AG08395 (cell line): ENCODE measurements at places on chromosomes 4 and X.

DNA sequence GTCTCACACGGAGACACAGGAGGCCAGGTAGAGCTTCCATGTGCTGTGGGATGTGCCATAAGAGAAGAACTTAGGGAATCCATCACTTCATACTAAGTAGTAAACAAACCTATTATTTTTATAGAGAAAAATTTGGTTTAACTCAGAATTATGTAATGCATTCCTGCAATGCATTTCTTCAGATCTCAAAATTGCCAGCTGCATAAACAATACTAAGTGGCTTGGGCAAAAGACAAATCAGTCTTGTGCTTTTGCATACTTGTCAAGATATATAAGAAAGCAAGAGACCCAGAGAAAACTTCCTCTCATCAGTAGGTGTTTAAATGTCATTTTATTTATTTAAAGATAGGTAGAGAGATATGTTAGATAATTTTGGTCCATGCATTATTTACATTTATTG lies 382.1 kb upstream of the CTSO start:
- no peak for DNase-seq

DNA sequence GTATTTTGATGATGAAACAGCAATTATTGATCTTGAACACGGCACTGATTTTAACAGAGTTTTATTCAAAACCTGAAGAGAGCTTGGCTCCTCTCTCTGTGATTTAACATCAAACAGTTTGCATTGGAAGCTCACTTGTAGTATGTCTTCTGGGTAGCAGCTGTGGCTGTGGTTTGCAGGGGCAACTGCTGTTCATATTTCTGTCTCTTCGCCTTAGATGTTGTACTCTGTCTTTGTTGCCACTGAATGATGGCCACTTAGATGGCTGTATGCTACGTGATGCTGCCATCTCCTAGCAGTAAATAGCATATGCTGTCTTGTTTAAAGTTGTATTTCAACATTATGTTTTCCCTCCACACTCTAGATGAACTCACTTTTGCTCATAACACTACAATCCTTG lies 1743.0 kb upstream of the TENM3 start:
- no peak for DNase-seq

- DNase-seq, result no peak
Observed at GRCh38 chrX:36575670-36576069, 432.5 kb upstream of the FAM47C start.

- DNase-seq, result no peak
Observed at GRCh38 chrX:23692166-23692565, 24.9 kb downstream of the PRDX4 start.

DNA sequence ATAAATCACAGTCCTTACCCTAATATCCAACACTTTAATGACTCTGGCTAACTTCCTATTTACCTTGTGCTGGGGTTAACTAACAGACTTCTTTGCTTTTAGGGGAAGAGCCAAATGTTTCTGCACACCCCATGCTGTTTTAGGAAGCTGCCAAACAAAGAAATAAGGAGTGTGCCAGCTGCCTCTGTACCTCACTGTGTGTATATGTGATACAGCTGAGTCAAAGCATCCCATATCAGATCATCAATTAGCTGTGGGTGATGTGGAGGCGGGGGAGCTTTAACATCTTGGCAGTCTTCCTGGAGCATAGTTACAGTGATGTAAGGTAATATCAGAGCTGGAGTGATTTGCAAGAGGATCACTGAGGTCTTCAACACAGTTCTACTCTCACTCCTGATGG lies 95.4 kb downstream of the COL25A1 start:
- no peak for DNase-seq

GRCh38 chr4:7147661-7148310 lies 44.6 kb upstream of the SORCS2 start:
- DNase-seq, result no peak

DNA sequence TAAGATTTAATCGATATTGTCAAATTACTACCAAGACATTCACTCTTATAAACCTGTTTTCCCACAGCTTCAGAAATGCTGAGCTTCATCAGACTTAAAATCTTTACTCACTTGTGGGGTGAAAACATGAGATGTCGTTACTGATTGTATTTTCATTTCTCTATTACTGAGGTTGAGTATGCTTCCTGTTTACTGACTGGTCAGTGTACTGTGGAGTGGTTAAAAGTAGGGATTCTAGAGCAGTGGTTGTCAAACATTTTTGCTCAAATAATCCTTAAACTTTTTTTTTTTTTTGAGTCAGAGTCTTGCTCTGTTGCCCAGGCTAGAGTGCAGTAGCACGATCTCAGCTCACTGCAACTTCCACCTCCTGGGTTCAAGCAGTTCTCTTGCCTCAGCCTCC lies 50.3 kb downstream of the NSUN7 start:
- DNase-seq, result no peak

DNA sequence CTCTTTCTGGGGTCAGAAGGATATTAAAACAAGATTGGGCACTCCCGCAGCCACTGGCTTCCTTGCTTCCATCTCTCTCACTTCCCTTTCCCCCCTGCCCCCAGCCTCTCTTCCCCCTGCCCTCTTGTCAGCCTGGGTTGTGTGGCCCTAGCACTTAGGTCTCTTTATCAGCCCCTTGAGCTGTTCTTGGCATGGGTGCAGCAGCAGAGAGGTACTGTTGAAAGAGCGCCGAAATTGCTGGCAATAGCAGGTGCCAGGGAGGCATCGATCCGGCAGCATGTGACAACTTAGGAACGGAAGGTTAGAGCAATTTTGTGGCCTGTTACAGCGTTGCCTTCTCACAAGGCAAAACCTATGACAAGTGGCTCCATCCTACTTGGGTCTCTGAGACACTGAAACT lies 333.1 kb upstream of the IGFBP7 start:
- no peak for DNase-seq

DNA sequence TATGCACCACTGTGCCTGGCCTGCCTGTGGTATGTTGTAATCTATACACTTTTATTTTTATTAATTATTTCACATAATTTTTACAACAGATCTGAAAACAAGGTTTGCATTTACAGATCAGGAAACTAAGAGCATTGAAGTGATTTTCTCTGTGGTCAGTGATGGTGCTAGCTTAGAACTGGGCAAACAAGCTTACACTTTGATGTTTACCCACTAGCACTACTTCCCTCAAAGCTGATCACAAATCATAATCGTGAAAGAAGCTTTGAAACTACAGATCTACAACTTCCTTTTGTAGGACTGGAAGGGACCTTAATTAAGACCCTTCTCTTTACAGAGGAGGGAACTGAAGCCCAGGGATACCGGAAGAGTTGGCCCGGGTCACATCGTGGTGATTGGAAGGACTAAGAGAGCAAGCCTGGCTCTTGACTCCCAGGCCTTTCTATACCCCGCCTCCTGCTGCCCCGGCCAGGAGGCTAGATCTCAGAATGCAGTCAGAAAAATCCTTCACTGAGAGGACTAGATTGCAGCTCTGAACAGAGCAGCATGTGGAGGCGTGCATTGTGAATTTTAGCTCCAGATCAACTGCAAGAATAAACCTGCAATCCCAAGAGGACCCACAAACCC lies 93.7 kb upstream of the ZNF827 start:
- no peak for DNase-seq

DNA sequence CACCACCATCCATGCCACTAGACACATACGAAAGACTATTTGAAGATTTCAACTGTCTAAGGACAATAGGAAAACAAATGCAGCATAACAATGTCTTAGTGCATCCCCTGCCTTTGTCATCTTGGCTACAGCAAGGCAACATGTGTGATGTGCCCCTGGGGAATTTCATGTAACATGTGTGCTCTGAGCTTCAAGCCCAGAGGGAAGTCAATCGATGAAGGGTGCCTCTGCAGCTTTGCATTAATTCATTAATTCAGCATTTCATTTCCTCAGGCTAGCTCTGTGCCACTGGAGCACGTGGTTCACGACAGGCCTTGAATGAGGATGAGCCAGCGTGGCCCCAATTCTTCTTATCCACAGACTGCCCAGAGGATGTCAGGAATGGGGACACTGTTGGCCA lies 253.9 kb upstream of the GPC4 start:
- no peak for DNase-seq

GRCh38 chr4:83342476-83342875 lies 7.8 kb upstream of the HPSE start:
- no peak for DNase-seq

DNA sequence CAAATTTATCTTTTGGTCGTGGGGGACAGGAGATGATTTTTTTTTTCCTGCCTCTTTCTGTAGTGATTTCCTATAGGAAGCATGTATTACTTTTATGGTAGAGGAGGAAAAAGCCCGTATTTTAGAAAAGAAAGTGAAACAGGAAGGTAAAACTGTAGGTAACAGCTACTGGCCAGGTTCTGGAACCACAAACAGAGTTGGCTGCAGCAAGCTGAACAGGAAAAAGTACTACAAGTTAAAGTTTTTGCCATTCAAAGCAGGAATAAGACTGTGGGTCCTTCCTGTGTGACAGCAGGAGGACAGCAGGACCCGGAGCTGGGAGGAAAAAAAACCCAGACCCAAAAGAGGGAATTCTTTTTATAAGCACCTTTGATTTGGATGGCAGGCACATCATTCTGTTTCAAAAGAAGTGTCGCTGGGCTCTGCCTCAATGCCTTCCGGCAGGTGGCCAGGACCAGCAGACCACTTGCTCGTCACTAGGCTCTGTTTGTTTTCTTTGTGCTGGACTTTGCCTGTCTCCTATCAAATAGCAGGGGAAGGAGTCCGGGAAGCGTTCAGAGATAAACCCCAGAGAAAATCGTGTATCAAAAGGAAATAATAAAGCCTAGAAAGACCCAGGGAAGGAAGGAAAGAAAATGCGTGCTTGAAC lies 277.9 kb downstream of the ADGRA3 start:
- no peak for DNase-seq

GRCh38 chr4:151530230-151530629 lies 121.3 kb downstream of the FHIP1A start:
- no peak for DNase-seq

GRCh38 chrX:14032406-14032805 lies 2.7 kb upstream of the GEMIN8 start:
- DNase-seq, result peak; percentile 62

DNA sequence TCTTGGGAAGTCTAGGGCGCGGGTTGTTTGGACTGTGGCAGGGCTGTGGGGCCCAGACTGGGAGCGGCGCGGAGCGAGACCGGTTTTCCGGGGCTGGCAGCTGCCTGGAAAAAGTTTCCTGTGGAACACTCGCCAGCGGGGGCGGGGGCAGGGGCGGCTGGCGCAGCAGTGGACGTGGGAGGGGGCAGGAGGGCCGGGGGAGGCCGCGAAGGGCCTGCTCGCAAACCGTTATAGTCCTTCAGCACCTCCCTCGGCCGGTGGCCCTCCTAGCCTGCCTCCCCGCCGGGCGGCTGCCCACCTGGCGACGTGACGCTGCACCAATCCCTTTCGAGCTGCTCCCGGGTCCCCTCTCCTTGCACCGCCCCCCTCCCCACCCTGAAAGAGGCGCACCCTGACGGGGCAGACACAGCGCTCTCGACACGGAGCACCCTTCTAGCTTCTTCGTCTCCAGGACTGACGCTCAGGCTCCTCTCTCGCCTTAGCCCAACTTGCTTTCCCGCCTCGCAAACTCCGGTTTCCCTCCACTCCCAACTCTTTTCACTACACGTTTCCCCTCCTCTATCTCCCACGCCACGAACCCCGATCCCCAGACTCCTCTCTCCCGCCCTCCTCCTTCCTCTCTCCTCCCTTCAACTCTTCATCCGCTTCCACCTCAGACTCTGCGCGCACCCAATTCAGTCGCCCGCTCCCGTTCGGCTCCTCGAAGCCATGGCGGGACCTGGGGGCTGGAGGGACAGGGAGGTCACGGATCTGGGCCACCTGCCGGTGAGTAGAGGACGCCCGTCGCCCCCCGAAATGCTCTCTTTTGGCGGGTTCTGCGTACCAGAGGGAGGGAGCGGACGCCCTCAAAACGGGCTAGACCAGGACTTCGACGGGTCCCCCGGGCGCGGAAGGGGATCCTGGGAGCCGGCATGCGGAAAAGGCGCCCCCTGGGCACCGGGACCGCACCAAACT lies at the start of gene NRK:
NRK (plus strand) TSS at position 402 of the 954 bp plus-strand sequence; CDS start at position 709, 307 bp downstream.
- DNase-seq, result no peak

GRCh38 chrX:15838017-15838416 lies 16.6 kb downstream of the AP1S2 start:
- no peak for DNase-seq

- peak; percentile 16 for DNase-seq
Observed at GRCh38 chr4:140149846-140150635, 3.9 kb downstream of the MAML3 start.

- DNase-seq, result no peak
Observed at GRCh38 chr4:99645036-99645435, 12.6 kb downstream of the C4orf54 start.

DNA sequence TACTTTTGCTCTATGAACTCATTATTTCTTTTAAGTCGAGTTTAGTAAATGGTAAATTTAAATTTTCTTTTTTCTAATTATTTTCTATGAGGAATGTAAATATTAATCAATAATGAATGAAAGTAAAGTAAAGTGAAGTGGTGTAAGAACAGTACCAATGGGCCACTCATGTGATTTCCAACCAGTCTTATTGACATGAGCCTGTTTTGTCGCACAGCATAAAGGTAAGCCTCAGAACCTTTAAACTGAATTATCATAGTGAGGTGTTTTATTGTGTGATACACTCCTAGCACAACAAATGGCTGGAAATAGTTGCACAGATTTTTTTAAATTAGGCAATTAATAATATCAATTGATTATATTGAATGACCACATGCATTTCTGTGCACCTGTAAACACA lies 1.1 kb downstream of the ADH1C start:
- DNase-seq, result no peak

DNA sequence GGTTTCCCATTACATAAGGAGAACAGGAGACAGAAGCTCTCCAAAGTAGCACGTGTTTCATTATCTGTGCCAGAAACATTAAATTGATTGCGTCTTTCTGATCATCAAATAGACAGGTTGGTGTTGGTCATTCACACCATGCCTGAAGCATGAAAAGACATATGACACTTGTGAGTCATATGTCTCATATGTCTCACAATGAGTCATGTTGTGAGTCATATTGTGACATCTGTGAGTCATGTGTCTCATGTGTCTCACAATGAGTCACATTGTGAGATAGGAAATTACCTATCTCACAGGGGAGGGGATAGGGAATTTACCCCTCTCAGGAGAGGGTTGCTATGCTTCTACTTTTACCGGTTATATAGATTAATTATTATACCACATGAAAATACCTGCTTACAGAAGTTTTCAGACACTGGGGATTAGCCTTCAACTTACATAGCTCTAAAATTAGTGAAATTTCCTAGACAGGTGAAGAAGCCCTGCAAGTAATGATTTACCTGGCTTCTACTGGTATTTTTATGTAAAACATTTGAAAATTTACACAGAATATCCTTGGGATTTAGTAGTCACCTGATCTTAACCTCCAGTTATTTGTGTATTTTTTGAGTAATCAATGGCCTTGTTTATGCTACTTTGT lies 80.8 kb downstream of the NPFFR2 start:
- DNase-seq, result no peak

DNA sequence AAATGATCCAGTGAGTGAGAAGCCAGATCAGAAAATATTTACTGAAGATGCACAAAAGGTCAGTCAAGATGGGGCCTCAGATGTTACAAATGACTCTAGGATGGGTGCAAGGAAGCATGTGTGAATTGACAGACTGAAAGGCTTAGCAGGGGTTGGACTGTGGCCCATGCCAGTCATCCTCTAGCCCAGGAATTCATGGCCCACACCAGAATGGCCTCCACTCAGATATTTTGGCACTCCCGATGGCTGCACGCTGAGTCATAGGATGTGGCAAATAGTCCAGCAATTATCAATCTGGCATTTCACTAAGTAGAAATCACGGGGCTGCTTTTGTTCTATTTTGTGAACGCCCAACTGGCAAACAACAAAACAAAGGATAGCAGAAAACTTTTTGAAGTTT lies 406.5 kb downstream of the IQCM start:
- peak; percentile 81 for DNase-seq

- DNase-seq, result no peak
Observed at GRCh38 chrX:129791961-129792570, 12.3 kb downstream of the SASH3 start.

GRCh38 chrX:31291131-31291530 lies 219.3 kb upstream of the FTHL17 start:
- DNase-seq, result no peak
